ENCODE measurements at places on chromosomes 2 and 18. TPM values are rescaled to one million over a fixed set of nuclear protein-coding genes. Genes with fewer than 3 reads are reported as not detected.
A peak's percentile ranks its signal among the peaks of the same experiment; 100 is the strongest.

Gene ZDBF2
- 4.2 TPM for total RNA-seq

- H3K36me3 ChIP-seq: no peaks in the 10 kb centered on the region
- DNase-seq: no peak
- peak overlapping the region; percentile 37 for H3K4me3 ChIP-seq
- no peaks in the 10 kb centered on the region for H3K27me3 ChIP-seq
- H3K4me1 ChIP-seq: no peaks in the 10 kb centered on the region
Observed at GRCh38 chr18:61582202-61582710, 249.0 kb downstream of the CDH20 start.

Gene DAW1
- 0.26 TPM for total RNA-seq

Gene ASXL3
- total RNA-seq: 0.74 TPM

DNA sequence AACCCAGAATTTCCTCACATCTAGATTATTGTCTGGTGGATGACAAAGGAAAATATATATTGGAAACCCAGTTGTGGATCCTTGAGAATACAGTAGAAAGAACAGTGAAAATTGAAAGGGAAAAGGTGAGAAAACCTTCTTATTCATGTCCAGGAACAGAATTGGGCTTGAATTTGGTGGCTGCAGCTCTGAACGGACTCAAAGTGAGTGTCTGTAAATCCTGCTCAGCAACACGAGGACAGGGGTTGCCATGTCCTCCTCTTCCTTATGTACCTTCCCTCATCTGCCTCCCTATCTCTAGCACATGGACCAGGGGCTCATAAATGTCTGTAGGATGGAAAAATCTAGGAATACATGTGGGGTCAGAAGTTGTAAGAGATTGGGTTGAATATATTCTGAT, 152.2 kb downstream of the RPIA start:
- no peak for DNase-seq
- no peak overlapping the region for H3K27ac ChIP-seq
- H3K36me3 ChIP-seq: no peaks in the 10 kb centered on the region

GRCh38 chr2:3344897-3345296, 32.7 kb downstream of the EIPR1 start:
- H3K4me1 ChIP-seq: no peaks in the 10 kb centered on the region
- no peak overlapping the region for H3K4me3 ChIP-seq
- DNase-seq: no peak
- no peaks in the 10 kb centered on the region for H3K27me3 ChIP-seq

GRCh38 chr2:148979919-148980277, 58.6 kb upstream of the LYPD6B start:
- no peaks in the 10 kb centered on the region for H3K4me1 ChIP-seq
- DNase-seq: no peak
- no peaks in the 10 kb centered on the region for H3K36me3 ChIP-seq
